DMS79 (cell line): ENCODE measurements at places on chromosomes 2 and 18.

DNA sequence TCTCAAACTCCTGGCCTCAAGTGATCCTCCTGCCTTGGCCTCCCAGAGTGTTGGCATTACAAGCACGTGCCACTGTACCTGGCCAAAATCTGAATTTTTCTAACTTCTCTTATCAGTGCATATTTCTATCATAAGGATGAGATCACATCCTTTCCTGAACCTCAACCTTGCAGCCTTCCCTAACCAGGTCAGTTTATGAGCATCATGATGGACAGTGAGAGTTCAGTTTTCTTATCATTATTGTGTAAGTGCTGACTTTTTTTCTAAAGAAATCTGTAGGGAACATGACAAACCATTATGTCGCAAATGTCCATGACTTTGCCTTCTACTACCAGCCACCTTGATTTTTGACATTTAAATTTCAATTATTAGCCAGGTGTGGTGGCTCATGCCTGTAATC is 31.5 kb downstream of the MRPL33 start:
- DNase-seq = no peak

- DNase-seq = peak; percentile 35
Measured at GRCh38 chr2:66553370-66553769, 118.4 kb downstream of the MEIS1 start.

GRCh38 chr2:20428717-20429490 is 18.0 kb upstream of the RHOB start:
- no peak for DNase-seq

DNA sequence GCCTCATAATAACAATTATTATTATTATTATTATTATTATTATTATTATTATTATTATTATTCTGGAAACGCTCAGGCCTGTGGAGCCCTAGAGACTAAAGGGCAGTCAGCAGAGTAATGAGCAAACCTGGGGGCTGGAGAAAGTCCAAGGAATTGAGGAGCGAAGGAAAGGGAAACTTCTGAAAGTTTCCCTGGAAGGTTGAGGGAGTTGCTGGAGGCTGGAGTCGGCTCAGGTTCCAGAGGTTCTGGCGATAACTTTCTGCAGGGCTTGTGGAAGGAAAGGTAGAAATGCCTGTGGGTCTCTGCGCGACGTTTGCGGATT is 9.2 kb downstream of the POU3F3 start:
- no peak for DNase-seq

GRCh38 chr18:31512203-31512764 is 14.3 kb downstream of the DSG2 start:
- DNase-seq = no peak

DNA sequence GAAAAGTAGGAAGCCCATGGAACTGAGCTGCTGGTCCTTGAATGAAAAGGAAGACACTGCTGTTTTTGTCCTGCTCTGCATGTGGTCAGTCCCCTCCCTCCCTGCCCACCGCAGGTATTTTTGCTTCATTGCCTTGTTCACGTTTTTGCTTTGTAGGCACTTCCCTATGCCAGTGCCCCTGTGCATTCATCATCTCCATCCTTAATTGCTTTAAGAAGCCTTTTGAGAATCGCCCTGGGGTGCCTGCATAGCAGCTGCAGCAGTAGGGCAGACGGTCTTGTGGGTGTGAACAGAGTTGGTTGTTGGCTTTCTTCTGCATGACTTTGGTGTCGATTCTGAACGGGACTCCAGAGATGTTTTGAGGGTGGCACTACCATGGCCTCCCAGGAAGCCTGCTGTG is 97.0 kb downstream of the CABLES1 start:
- DNase-seq = peak; percentile 69

- DNase-seq = no peak
Measured at GRCh38 chr2:124333784-124334183, 308.7 kb downstream of the CNTNAP5 start.

DNA sequence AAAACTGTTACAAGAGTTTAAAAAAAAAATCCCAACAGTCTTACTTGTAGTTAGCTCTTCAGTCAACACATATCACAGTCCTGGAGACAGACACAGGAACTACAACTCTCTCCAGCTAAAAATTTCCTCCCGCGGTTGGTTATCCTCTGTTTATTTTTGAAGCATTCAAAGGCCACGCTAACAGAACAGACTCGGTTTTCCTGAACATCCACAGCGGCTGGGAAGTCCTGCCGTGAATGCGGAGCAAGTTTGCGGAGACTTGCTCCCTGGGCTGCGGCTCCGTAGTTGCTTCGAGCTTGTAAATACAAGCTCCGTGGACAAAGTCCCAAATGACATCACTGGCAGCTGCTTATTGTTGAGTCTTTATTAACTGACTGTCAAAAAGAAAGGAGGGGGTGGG is at the start of gene NCKAP5:
NCKAP5 (minus strand) TSS at position 292 of the 400 bp plus-strand sequence. CDS start 50,937 bp downstream, outside the sequence.
- DNase-seq = no peak

GRCh38 chr2:29218071-29218470 is 102.9 kb downstream of the CLIP4 start:
- no peak for DNase-seq

DNA sequence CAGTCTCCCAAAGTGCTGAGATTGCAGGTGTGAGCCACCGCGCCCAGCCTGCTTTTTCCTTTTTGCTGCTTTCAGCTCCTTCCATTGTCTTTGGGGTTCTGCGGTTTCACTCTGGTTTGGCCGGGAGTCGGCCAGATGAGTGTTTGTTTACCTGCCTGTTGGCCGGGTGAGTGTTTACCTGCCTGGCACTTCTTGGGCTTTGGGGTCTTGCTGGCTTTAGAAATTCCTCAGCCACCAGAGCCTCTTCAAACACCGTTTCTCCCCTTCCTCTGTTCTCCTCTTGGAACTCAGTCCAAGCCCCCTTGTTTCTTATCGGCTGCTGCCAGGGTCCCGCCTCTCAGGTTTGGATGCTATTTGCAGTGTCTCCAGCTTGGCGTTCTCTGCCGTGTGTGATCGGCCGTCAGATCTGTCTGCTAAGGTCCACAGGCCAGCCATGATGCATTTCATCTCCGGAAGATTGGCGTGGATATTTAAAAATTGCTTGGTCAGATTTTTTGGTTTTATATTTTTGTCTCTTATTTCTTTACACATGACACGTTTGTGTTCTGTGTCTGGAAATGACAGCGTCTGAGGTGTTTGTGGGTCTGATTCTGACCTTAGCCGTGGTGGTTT is 14.2 kb upstream of the GAL3ST2 start:
- peak; percentile 90 for DNase-seq

GRCh38 chr2:55112229-55113031 is 62.2 kb upstream of the RTN4 start:
- DNase-seq = peak; percentile 35

GRCh38 chr2:229044581-229044980 is 226.5 kb downstream of the PID1 start:
- DNase-seq = no peak

- DNase-seq = peak; percentile 7
Measured at GRCh38 chr2:190887089-190887488, 6.5 kb downstream of the GLS start.

DNA sequence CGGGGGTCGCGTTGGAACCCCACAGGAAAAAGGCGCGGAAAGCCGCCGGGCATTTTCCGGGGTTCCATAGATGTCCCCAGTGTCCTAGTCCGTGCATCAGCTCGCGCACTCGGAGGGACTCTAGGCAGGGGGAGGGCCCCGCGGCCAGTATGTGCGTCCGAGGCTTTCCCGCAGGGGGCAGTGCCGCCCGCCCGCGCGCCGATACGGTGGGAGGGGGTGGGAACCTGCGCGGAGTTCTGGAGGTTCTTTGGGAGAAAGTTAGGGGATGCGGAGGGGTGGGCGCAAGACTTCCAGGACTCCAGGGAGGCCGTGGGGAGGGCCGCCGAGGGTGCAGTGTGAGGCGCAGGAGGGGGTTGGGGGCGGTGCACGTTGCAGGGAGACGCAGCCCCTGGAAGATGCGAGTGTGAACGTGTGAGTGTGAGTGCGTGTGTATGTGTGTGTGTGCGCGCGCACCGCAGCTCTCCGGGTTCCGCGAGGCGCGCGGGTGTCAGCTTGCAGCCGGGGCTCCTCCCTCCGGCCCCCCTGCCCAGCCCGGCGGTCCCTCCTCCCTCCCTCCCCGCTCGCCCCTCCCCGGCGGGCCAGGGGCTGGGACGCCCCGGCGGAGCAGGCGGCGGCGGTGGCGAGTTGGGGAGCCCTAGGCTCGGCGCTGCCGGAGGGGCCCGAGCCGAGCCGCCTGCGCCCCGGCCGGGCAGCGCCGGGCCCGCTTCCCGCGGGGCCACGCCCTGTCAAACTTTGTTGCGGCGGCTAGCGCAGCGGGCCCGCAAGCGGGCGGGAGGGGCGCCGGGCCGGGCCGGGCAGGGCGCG is at the start of gene TCF7L1:
TCF7L1 (plus strand) TSS at position 559 of the 804 bp plus-strand sequence. CDS start 293 bp downstream, outside the sequence.
- DNase-seq = peak; percentile 72

- no peak for DNase-seq
Measured at GRCh38 chr2:209463835-209464234, 40.0 kb downstream of the MAP2 start.

DNA sequence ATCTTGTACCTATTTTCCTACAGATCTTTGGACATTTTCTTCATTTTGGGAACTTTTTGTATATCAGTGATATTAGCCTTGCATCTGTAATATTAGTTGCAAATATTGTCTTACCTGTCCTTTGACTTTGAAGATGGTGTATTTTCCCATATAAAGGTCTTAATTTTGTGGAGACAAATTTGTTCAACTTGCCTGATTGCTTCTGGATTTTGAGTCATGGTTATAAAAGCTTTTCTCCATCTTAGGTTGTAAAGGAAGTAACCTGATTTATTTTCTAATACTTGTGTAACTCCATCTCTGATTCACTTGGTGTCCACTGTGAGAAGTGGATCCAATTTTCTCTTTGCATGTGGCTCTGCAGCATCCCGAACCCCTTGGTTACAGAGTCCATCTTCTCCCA is 97.7 kb upstream of the OTOS start:
- DNase-seq = no peak

DNA sequence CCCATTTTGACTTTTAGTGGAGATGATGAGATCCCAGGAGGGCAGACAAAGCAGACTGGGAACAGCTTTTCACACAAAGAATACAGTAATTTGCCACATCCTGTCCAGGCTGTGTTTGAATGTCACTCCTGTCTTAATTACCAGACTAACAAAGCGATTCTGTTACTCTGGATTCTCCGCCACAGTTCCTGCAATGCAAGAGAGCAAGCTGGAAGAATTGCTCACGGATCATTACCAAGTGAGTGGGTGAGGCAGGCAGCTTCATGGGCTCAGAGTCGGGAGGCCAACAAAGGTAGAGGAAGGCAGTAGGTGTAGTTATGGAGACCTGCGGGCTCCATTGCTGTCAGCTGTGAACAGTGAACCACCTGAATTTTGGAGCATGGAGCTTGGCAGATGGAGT is 250.5 kb upstream of the ATP5MC3 start:
- DNase-seq = peak; percentile 80

DNA sequence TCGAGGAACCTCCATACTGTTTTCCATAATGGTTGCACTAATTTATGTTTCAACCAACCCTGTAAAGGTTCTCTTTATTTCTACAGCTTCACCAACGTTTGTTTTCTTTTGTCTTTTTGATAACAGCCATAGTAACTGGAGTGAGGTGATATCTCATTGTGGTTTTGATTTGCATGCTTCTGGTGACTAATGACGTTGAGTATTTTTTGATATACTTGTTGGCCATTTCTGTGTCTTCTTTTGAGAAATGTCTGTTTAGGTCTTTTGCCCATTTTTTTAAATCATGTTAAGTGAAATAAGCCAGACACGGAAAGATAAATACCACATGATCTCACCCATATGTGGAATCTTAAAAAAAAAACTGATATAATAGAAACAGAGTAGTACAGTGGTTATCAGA is 74.8 kb upstream of the SMIM21 start:
- DNase-seq = no peak

- no peak for DNase-seq
Measured at GRCh38 chr2:128775217-128775913, 456.7 kb upstream of the HS6ST1 start.

DNA sequence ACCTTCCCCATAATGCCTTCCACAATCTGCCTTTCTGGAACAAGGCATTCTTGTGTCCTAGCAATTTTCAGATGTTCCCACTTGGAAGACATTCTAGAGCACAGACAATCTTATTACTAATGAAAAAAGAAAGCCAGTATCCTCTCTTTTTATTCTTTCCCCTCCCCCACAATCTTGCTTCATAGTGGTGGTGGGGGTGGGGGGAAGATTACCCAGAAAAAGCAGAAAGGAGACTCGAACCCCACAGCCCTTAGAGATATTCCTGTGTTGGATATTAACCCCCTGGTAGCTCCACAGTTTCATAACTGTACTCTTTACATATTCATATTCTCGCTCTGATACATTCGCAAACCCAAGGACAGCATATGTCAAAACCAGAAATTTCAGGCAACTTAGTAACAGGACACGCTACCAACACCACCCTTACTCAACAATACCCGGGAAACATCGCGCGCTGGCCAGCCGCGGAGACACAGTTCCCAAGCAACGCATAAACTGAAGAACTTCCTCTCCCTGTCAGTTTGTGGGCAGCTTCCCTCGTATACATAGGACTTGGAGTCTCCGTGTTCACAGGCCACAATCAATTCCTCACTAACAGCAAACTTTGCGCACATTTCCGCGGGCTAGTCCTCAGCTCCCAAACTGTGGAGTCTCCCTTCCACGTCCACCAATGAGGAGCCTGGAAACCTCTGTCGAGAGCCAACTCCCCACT is 793 bp downstream of the NR4A2 start:
- DNase-seq = peak; percentile 24

DNA sequence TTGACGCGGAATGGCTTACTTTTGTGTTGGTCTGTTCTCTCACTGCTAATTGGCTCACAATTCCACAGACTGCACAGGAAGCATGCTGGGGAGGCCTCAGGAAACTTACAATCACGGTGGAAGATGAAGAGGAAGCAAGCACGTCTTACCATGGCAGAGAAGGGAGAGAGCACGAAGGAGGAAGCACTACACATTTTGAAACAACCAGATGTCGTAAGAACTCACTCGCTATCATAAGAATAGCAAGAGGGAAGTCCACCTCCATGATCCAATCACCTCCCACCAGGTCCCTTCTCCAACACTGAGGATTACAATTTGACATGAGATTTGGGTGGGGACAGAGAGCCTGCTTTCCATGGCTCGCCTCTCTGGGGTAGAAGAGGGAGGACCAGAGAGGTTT is 106.2 kb downstream of the KCNF1 start:
- DNase-seq = no peak

DNA sequence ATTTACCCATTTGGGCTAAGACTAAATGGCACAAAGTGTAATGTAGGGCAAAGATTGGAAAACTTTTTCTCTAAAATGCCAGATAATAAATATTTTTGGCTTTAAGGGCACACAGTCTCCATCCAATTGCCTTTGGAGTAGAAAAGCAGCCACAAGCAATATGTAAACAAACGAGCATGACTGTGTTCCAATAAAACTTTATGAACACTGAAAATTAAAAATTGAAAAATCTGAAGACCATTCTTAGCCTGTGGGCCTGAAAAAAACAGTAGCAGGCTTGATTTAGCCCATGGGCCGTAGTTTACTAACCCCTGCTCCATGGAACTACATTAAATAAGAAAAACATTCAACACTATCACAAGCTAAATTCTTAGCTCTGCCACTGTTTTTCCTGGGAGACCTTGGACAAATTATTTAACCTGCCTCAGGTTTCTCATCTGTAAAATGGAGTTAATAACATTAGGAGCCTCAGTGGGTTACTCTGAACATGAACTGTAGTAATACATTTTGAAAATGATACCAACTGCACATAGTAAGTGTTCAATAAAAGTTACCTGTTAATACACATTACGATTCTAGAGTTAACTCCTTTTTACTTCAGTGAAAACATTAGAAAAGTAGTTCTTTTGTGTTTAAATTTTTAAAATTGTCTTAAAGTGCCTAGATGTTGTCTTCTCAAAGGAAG is 1.3 kb downstream of the IFIH1 start:
- DNase-seq = no peak

- DNase-seq = peak; percentile 12
Measured at GRCh38 chr18:37561986-37562385, 3.6 kb downstream of the CELF4 start.

GRCh38 chr18:13233787-13234783 is 15.5 kb downstream of the LDLRAD4 start:
- no peak for DNase-seq

GRCh38 chr2:232439758-232440135 is 16.2 kb upstream of the ALPI start:
- no peak for DNase-seq
